Stimulated activated CD4-positive, alpha-beta T cell treated with anti-CD3 and anti-CD28 coated beads, Interleukin-15, amount 100 ng/mL, for 24 hours (primary cell): ENCODE measurements at places on chromosomes 12 and 14.

GRCh38 chr14:35336494-35337268 is 44.5 kb downstream of the PSMA6 start:
- DNase-seq, result no peak

GRCh38 chr12:99984271-99985128 is at the start of gene ANKS1B:
Gene ANKS1B, minus strand, starts transcription at chr12:99984936. Its CDS starts 699 bp downstream, at chr12:99984237.
- peak; percentile 44 for DNase-seq

DNA sequence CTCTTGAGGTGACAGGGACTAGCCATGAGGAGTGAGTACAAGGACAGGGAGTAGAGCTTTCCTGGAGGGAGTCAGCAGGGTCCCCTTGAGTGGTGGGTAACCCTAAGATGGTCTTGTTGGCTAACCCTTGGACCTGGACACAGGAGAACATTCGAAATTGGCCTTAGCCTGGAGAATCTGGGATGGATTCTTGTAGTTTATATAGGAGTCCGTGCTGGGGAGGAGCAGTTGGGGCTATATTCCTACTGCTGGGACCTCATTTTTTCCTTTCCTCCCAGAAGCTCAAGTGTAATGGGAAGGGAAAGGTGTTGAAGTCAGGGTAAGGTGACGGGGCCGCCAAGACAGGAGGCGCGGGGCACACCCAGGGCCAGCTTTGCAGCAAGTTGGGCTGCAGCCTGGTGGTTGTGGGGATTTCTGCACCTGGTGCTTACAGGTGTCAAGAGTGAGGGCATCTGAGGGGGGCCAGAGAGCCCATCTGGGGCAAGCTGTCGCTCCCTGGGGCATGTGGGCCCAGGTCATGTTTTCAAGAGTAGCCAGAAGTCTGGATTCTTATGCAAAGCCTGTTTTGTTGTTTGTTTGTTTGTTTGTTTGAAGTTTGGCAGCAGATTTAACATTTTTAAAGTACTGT is 5.1 kb downstream of the BCL7A start:
- no peak for DNase-seq

DNA sequence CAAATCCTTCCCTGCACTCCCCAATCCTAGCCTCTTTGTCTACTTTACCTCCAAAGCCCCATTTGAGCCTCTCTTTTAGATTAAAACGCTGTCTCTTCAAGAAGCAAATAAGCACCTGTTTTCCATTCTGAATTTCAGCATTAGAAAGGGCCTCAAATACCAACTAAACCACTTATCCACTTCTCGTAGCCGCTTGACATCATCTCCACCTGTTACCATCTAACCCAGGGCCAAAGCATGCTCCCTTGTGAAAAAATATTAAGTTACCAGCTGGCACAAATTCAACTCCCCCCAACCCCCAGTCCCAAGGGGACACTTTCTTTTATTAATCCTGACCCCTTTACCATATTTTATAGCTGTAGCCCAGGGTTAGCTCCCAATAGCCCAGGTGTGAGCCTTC is 43.1 kb downstream of the GPHB5 start:
- no peak for DNase-seq

- DNase-seq, result peak; percentile 64
Measured at GRCh38 chr12:54173066-54173726, 15.6 kb downstream of the SMUG1 start.

DNA sequence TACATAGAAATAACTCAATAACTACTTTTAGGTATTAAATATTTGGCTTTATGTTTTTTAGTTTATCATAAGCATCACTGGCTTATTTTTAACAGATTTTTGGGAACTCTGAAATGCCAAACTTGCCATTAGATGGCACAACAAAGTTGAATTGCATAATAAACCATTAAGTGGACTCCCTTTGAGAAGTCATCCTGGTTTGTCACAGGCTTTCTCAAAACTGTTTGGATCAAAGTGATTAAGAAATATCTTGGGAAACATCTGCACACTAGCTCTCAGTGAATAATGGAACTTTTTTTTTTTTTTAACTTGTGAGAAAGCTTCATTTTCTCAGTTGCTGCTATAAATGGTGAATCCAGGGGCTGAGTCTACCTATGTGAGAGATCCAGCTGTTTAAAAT is 4.3 kb downstream of the SLC16A7 start:
- DNase-seq, result no peak
